Right kidney (tissue), 9 donors: ENCODE measurements at places on chromosomes 4 and X.

DNA sequence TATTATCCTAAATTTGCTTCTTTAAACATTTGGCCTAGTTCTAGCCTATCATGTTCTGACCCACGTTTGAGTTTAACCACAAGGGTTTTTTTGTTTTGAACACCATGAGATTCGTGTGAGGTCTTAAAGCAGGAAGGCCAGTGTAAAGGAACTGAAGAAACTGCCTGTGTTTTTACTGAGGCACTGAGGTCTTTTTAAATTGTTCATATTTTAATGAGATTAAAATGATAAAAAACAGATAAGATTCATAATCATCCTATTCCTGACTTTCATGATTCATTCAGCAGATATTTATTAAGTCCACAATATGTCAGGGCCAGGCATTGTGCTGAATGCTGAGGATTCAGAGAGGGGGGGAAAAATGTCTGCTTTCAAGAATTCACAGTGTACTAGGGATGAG lies 3.2 kb downstream of the RPS6KA3 start:
- DNase-seq, result no peak

GRCh38 chr4:107034091-107034995 lies 1.8 kb downstream of the DKK2 start:
- peak; percentile 73 for DNase-seq

GRCh38 chr4:113109106-113109718 lies 59.8 kb downstream of the ANK2 start:
- peak; percentile 34 for DNase-seq

GRCh38 chrX:71225009-71225408 lies 2.0 kb downstream of the GJB1 start:
- DNase-seq, result no peak

GRCh38 chr4:124810827-124811226 lies 98.3 kb upstream of the ANKRD50 start:
- no peak for DNase-seq

- DNase-seq, result no peak
These were observed 89.8 kb downstream of the EMCN start for GRCh38 chr4:100428051-100428450.

DNA sequence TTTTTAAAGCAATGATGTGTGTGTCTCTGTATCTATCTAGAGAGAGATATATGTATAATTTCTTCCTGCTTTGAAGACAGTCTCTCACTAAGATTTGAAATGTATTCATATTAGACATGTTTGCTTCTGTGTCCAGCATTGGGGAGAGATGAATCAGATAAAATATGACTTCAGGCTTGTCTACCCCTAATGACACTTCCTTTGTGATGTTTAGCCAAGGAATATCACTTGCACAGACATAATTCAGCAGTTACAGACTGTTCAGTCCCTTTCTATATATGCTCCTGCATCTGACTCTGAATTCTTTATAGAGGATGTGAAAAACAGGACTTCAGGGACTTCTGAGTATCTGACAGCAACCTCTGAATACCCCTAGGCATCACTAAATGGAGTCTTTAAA lies 158.4 kb downstream of the DCLK2 start:
- no peak for DNase-seq

- no peak for DNase-seq
These were observed 103.4 kb downstream of the SLC7A11 start for GRCh38 chr4:138138774-138139173.

- DNase-seq, result no peak
These were observed 53.6 kb downstream of the LAS1L start for GRCh38 chrX:65480960-65481359.
